ENCODE measurements at places on chromosomes 6 and 20.
A peak's percentile ranks its signal among the peaks of the same experiment; 100 is the strongest.

GRCh38 chr6:21295506-21296240 lies 297.9 kb upstream of the SOX4 start:
- no peak for DNase-seq

GRCh38 chr20:20022498-20022897 lies 5.3 kb downstream of the NAA20 start:
- no peak for DNase-seq

DNA sequence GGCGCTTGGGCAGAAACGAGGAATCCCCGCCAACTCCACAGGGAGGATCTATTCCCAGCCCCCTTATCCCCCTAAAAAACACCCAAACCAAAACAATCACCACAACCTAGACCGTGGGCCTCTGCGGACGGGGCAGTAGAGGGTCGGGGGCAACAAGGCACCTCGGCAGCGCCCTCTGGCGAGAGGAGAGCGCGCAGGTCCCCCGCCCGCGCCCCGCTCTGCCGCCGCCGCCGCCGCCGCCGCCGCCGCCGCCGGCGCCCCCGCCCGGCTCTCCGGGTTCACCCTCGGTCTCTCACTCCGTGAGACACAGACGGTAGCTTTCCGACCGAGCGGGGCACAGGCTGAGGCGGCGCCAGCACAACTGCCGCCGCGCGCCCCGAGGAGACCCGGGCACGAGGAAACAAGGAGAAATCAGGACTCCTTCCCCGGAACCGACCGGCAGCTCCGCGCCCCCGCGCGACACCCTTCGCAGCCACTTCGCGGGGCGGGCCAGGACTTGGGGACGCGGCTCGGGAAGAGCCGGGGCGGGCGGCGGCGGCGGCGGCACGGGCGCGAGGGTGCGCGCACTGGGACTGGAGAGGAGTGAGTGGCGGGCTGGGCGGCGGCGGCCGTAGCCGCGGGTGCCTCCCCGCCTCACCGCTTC lies at the start of gene SLC35F1:
SLC35F1 (plus strand) TSS at position 307 of the 643 bp plus-strand sequence.
- peak; percentile 49 for DNase-seq

DNA sequence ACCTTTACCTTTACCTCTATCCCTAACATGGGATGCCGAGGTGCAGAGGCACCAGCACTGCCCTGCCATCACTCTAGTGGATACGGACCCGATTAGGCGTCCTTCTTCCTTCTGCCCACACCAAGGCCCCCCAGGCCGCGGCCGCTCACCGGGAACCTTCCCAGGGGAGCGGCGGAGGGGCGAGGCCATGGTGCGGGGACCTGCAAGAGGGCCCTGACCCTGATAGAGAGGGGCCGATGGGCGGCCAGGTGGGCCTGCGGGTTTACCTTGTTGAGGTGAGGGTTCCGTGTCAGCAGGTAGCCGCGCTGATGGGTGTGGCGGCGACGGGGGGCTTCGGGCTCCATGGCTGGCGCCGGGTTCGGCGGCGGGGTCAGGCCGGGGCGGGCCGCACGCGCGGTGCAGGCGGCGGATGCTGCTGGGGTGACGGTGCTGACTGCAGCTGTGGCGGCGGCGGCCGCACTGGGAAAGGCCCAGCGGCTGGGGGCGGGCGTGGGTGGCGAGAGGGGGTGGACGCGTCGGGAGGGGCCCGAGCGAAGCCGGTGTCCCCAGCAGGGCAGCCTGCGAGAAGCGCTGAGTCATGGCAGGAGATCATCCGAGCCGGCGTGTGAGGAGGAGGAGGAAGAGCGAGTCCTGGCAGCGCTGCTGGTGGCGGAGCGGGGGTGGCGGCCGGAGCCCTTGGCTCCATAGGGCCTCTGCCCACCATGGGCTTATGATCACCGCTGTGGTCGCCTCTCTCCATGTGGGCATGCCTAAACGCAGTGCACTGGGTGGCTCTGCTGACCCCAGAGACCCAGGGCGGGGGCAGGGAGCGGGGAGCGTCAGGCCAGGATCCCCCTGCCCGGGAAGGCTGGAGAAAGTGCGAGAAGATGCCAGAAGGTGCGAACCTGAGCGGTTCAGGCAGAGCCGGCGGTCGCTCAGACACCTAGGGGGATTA lies at the start of gene ME1:
ME1 (minus strand) TSS at position 441 of the 934 bp plus-strand sequence; CDS start at position 344, 97 bp downstream.
- DNase-seq, result peak; percentile 88

GRCh38 chr6:100161782-100162365 lies 167.9 kb upstream of the MCHR2 start:
- DNase-seq, result no peak

- peak; percentile 20 for DNase-seq
These were observed 78.1 kb downstream of the INSM1 start for GRCh38 chr20:20446001-20446400.

Data from hematopoietic multipotent progenitor cell treated with erythropoietin and hydrocortisone succinate and interleukin-3 and kit ligand, for 4 days (in vitro differentiated cells).